ENCODE measurements at places on chromosomes 16 and 17. TPM values are rescaled to one million over a fixed set of nuclear protein-coding genes. Genes with fewer than 3 reads are reported as not detected.
A peak's percentile ranks its signal among the peaks of the same experiment; 100 is the strongest.

ATXN2L gene
- total RNA-seq: 67.0 TPM

DNA sequence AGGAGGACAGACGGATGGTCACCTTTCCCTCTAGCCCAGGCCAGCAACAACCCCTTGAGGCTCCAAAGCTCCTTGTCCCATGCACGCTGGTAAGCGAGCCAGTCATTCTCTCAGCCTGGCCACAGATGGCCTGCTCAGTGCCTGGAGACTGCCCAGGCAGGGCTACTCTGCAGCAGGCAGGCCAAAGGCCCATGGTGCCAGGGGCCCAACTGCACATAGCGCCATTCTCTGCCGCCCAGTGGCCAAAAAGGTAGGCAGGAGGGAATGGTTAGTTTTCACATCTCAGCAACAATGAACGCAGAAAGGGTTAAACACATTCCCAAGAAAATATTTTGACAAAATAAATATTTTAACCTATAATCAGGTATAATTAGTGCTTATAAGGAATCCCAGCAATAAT, 7.7 kb upstream of the SREBF1 start:
- ATAC-seq: no peak

DNA sequence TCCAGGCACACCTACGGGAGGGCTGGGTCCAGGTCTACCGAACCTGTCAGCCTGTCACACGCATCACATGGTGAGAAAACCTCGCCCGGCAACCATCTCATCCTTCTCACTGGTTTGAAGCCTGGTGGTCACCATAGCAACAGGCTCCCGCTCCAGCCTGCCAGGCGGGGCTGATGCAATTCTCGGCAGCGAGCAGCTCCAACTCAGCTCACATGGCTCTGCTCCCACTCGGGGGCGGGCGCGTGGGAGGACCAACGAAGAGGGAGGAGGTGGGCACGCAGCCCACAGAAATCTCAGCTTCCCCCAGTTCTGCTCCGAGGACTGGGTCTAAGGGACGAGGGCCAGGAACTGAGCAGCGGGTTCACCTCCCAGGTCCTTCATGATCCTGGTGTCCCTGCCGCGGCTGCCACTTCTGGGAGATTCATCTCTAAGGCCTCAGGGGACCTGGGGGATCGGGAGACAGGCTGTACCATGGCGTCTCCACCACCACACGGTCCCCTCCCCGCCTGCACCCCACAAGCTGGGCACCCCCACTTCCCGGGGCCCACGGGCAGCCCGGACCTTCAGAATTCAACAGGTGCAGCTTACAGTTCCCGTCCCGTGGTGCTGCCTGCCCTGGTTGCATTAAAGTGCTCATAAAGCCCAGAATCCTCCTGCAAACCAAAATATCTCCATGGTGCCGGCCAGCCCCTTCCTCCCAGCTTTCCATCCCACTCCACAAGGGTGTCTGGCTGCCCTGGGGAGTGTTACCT, 25.8 kb downstream of the ABR start:
- peak; percentile 78 for ATAC-seq

C17orf100 gene
- total RNA-seq: 6.1 TPM

- peak; percentile 72 for ATAC-seq
These were observed 7.5 kb upstream of the XPO6 start for GRCh38 chr16:28219282-28219681.

DNA sequence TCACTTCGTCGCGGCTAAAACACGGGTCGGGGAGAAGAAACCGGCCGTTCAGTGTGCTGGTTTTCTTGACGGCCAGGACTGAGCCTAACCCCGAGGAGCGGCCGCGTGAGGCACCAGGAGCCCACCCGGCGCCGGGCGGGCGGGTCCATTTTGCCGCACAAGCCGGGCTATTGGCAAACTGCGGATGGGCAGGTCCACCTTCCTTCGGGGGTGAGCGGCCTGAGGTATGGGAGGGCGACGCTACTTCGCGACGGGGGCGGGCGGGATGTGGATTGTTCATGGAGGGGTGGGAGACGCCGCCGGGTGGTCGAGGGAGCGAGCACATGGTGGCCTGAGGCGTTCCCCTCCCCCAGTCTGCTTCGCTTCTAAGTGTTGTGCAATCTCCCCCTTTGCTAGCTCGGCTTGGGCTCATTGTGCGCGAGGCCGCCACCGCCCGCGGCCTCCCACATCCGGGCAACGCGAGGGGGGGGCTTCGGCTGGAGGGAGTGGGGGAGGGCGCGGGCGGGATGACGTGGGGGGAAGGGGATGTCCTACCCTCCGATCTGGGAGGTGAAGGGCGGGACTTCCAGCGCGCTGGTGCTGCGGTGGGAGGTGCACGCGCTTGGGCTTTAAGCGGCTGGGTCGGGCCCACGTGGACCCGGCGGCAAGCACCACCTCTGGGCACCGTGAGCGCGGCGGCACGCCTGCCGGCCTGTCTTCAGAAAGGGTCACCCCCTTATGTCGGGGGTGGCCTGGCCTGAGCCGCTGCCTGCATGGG, 5.9 kb upstream of the CD68 start:
- ATAC-seq: peak; percentile 9

- ATAC-seq: no peak
These were observed 132.6 kb downstream of the PARN start for GRCh38 chr16:14497245-14498082.

CRYM gene
- 0.66 TPM for total RNA-seq

GRCh38 chr16:85113913-85114312, 1.6 kb upstream of the CIBAR2 start:
- ATAC-seq: no peak

CCL8 gene
- 0.31 TPM for total RNA-seq
